ENCODE measurements at places on chromosomes 7 and 10.
A peak's percentile ranks its signal among the peaks of the same experiment; 100 is the strongest.

GRCh38 chr10:68047122-68047521 lies 28.0 kb downstream of the HERC4 start:
- no peak for DNase-seq

DNA sequence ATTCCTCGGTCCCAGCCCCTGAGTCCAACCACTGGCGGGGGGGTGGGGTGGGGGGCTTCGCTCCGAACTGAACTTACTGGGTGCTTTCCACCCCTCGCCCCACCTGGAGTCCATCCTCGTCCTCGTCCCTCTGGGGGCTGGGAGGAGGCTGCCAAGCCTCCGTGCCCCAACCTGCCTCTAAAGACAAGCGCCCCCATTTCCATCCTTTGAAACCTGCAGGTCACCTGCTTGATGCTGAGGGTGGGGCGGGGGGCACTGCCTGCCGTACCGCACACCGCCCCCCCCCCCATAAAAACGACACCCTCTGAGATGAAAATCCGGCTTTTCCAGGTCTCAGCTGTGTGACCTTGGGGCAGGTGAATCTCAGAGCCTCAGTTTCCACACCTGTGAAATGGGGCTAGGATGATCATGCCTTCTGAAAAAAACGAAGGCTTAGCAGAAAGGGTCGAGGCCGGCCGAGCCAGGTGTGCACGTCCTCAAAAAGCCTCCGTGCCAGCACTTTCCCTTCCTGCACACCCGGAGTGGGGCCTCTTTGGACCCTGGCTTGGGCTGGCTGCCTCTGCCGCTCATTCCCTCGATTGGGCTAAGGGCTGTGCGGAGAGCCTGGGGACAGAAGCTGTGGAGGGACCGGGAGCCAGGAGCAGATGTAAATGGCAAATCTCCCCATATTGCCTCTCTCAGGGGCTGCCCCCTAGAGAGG lies 967 bp downstream of the ELFN1 start:
- DNase-seq, result peak; percentile 29

DNA sequence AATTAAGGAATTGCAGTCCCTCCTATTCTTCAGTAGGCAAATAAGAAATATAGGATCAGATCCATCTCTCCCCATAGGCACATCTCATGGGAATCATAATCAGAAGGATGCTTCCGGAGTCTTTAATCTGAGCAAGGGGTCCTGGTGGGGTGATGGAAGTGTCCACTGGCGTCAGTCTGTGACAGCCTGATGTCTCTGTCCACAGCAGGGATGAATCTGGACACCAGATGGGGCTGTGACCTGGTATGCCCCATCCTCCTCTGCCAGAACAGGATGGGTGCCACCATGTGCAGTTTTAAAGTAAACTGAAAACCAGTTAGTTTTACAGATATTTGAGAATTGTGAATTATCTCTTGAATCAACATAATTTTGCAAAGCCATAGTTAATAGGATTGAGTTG lies 148.7 kb downstream of the C1GALT1 start:
- no peak for DNase-seq

DNA sequence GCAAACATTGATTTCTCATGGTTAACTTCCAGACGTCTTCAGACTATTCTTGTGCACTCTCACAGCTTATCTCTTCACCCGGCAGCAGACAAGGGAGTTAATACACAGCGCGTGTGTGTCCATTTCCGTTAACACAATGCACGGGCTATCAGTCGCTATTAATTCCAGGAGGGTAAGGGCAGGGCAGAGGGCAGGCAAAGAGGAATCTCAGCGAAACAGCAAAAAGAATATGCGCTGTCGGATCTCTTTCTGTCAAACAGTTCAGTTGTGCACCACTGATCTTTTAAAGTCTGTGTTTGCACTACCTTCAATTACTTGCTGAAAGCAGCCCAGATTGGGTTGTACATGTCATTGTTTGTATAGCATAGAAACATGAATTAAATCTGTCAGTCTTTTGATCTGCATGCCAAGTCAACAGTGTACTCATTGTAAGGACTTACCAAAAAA lies 41.1 kb upstream of the CABCOCO1 start:
- DNase-seq, result no peak

GRCh38 chr10:32253276-32253675 lies 93.7 kb downstream of the EPC1 start:
- DNase-seq, result no peak

DNA sequence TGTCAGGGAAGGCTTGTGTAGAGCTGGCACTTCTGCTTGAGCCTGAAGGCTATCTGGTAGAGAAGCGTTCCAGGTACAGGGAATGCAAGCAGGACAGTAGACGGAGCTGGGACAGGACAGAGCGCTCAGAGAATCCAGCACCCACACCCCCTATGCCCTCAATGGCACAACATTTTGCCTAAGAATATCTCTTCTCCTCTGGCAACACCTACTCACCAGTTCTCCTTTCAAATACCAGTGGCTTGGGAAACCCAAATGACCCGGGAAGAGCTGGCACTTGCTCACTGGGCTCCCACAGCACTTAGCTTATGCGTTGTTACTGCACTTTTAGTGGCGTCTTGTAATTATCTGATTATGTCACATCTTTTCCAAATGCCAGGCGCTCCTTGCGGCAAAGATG lies 118.6 kb downstream of the RNF216 start:
- DNase-seq, result no peak

DNA sequence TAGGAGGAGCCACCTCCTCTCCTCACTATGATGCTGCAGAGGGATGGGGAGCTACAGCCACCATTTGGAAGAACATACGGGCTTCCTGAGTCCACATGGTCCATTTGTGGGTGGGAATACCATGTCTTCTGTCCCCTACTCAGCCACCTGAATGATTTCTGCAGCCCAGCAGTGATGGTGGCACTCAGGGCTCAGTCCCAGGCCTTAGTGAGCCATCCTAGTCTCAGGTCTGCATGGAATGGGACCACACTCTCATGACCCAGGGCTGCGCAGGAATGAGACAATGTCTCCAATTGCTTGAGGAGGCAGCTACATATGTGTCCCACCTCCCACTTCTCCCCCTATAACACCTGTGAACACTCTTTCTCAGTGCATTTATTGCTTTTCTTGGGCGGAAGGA lies 4.8 kb downstream of the SFTPA1 start:
- no peak for DNase-seq

GRCh38 chr7:25659841-25660240 lies 431.6 kb upstream of the NPVF start:
- DNase-seq, result no peak

GRCh38 chr10:21327289-21327993 lies 198.0 kb downstream of the SKIDA1 start:
- DNase-seq, result no peak
